ENCODE measurements at places on chromosomes 11 and 22.

DNA sequence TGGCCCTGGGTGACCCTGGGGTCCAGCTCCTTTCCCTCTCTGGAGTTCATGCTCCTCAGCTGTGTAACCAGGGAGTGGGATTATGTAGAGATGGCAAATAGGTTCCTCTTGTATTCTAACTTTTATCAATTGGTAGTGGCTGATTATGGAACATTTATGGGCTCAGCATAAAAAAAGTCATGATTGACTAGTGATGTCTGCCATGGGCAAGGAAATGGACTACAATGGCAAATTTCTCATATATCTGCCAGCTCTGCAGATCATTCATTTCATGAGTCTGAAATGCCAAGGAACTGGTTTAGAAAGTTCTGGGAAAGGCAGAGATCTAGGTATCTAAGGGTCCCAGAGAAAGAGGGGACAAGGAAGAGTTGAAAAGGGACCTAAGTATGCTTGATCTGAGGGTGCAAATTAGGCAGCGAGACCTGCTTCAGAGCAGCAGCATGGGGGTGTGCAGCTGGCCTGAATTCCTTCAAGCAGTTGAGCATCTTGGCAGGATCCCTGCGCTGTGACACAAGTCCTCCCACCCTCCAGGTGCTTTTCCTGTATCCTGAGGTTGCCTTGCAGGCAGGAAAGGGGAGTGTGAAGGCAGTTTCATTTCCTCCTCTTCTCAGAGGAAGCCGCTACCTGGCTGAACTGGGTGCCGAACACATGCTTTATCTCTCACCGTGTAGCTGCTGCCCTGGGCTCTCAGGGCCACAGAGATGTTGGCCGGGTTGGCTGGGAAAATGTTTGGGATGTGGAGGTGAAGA, 10.4 kb downstream of the SLC15A3 start:
- no peak for DNase-seq

DNA sequence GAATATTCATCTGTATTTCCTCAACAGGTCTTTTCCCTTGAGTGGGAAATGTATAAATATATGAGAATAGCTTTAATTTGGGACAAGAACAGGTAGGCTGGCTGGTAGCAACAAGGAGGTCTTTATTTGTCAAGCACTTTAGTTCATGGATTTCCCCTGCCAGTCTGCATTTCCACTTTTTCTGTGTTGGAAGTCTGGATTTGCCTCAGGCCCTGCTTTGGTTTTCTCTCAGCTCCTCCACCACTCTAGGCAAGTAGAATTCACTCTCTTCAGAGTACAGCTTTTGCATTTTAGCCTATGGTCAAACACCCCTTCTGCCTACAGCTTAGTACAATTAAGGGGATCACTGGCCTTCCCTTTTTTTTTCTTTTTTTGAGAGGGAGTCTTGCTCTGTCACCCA, 57.1 kb downstream of the QSER1 start:
- no peak for DNase-seq

GRCh38 chr11:107385361-107385981, 72.2 kb downstream of the CWF19L2 start:
- no peak for DNase-seq

- DNase-seq: no peak
Observed at GRCh38 chr11:104771763-104772162, 126.5 kb downstream of the CASP12 start.

DNA sequence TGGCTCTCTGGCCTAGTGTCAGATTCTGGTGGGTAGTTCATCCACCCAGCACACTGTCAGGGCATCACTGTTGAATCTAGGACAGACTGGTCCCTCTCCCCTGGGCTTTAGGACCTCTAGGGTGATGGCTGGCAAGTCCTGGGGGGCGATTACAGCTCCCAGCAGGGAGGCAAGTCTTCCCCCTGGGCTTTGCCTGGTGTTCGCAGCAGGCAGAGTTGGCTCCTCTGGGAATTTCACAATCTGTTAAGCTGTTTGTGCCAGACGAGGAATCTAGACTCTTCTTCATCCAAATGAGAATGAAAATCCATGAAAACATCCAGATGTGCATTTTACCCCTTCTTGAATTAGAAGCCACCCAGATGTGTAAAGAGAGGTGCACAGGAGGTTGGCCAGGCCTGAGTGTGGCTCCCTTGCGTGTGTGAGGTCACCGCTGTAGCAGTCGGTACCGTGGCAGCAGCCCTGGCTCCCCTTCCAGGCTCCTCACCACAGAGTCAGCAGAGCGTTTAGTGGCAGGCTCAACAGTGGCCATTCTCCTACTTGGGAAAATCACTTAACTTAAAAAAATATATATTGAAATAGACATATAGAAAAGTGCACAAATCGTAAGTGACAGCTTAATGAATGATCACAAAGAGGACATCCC, 99.9 kb upstream of the TBCEL start:
- no peak for DNase-seq

DNA sequence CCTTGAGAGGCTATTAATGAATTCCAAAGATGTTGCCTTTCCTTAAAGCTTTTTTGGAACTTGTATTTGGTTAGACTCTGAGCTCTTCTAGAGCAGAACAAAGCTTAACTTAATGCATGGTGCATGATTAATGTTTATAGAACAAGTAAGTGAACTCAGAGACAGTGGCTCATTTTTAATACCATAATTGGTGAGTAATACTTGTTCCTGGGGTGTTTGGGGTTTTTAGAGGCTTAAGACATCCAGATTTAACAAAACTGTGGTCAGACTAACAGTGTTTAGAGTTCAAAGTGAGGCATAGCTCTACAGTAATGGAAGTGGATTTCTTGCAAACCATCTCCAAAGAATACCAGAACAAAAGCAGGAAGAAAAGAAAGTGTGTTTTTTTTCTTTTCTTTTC, 73.7 kb upstream of the CTSC start:
- DNase-seq: no peak

DNA sequence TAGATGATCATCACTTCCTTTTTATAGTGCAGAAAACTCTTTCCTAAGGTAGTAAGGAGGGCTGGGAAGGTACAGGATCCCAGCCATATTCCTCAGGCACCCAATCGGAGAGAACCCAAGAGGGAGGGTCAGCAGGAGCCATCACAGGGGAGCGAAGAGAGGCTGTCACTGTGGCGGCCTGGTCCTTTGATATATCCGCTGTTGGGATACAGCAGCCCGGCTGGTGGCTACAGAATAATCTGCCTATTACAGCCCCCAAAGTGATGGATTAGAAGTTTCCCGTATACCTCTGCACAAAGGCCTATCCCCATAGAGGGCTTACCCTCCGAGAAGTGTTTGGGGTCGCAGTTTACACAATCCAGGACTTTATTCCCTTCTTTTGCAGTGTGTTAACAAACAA, 48.5 kb downstream of the OR4D9 start:
- no peak for DNase-seq

DNA sequence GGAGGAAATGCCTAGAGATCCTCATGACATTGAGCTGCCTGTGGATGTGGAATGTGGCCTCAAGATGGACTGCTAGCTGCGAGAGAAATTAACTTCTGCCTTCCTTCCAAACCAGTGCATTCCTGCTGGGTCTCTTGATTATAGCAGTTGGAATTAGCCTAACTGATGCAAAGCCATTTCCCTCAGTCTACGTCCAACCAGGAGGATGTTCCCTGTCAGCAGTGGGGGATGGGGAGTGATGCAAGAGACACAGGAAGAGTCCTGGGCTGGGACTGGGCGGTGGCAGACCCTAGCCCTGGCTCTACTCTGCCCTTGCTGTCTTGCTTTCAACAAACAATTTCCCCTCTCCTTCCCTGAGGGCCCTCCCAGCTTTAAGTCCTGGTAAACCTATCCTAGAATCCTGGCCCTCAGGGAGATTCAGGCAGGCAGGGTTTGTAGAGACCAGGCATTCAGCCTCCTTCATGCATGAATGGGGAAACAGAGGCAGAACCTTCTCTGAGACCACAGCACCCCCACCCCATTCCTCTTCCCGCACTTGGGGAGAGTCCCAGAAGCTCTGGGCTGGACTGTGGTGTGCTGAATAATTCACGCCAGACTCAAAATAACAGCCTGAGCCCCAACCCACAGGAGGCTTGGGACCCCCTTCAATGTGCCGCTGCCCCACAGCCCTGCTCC, 17.0 kb downstream of the C11orf96 start:
- DNase-seq: no peak

- DNase-seq: no peak
Observed at GRCh38 chr11:123137431-123138224, 57.4 kb downstream of the CLMP start.

DNA sequence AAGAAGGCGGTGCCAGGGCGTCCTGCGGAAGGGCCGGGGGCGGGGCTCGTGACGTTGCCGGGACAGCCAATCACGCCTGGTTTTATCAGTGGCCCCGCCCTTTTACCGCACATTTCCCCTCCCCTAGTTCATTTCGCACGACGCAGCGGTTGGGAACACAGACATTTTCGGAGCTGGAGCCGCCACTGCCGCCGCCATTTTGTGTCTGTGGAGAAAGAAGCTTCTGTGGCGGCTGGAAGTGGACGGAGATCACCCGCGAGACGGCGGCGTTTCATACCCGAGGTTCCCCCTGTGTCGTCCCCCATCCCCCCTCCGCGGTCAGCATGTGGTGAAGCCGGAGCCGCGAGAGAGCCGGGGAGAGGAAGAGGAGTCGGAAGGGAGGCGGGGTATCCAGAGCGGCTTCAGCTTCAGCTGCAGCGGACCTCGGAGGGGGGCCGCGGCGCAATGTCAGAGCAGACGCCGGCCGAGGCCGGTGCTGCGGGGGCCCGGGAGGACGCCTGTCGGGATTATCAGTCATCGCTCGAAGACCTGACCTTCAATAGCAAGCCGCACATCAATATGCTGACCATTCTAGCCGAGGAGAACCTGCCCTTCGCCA, at the start of gene PCF11:
TSS of gene PCF11 (plus strand) at position 136 of the 598 bp plus-strand sequence. CDS start at position 445, 309 bp downstream.
- no peak for DNase-seq

- DNase-seq: no peak
Observed at GRCh38 chr11:34027516-34028408, 23.8 kb upstream of the CAPRIN1 start.

DNA sequence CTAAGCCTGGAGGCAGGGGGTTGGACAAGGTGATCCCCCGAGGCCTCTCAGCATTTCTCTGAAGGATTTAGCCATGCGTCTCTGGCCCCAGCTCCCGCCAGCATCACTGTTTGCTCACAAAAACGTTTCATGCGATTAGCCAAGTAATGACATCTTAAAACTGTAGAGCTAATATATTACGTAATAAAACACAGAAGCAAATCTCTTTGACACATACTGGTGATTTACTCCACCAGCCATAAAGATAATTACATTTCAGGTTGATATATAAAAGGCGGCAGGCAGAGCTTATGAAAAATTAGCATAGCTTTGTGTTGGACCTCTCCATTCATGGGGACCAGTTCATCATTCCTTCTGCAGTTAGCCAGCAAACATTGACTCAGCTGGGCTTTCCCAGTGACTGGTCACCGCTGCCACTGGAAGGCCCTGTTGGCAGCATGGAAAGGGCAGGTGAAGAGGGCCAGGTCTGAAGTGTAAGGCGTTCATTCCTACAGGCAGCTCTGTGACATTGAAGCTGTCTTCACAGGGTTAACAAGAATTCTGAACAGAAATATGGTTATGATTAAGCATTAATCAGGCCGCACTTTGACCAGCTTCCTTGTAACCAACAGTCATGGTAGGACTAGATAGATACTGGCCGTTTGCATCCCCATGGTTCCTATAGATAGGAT, 150.3 kb downstream of the NECTIN1 start:
- no peak for DNase-seq

DNA sequence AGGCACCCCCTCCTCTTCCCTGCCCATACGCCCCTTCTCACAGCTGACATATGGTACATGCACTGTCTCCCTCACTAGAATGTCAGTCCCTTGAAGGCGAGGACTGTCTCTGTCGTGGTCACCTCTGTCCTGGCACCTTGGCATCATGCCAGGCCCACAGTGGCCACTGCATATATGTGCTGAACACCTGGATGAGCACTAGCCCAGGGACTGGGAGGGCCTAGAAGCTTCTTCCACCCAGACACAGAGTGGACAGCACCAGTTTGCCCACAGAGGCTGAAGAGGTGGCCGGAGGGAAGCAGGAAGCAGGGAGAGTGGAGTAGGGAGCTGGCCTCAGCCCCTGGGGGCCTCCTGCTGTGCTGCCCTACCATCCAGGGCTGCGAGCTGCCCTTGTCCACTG, 28.6 kb downstream of the VPS37C start:
- DNase-seq: no peak

GRCh38 chr11:133930767-133931448, 25.9 kb downstream of the IGSF9B start:
- DNase-seq: no peak
